ENCODE measurements at places on chromosomes 2 and 18.

GRCh38 chr18:58698701-58699193, 27.5 kb downstream of the MALT1 start:
- DNase-seq, result no peak

- DNase-seq, result peak; percentile 81
Observed at GRCh38 chr2:120223034-120223912, at the start of gene TMEM185B. TMEM185B (minus strand) TSS chr2:120223400; CDS start chr2:120222976, 424 bp downstream.

- no peak for DNase-seq
Observed at GRCh38 chr2:15337996-15338666, 223.0 kb downstream of the NBAS start.

DNA sequence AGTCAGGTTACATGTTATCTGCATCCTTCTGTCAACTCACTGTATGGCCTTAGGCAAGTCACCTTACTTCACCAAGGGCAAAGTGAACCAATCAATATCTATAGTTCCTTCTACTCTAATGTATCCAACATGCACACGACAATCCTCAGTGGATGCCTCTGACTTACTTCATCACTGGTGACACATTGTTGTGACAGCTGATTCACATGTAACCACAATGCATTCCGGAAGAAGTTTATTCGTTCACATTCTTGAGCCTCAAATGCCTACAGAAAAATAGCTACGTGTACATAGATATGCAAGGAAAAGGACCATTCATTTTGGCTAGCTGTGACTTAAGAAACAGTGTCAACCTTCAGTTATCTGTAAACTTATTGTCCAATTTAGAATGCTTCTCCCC, 26.3 kb upstream of the EPG5 start:
- no peak for DNase-seq

DNA sequence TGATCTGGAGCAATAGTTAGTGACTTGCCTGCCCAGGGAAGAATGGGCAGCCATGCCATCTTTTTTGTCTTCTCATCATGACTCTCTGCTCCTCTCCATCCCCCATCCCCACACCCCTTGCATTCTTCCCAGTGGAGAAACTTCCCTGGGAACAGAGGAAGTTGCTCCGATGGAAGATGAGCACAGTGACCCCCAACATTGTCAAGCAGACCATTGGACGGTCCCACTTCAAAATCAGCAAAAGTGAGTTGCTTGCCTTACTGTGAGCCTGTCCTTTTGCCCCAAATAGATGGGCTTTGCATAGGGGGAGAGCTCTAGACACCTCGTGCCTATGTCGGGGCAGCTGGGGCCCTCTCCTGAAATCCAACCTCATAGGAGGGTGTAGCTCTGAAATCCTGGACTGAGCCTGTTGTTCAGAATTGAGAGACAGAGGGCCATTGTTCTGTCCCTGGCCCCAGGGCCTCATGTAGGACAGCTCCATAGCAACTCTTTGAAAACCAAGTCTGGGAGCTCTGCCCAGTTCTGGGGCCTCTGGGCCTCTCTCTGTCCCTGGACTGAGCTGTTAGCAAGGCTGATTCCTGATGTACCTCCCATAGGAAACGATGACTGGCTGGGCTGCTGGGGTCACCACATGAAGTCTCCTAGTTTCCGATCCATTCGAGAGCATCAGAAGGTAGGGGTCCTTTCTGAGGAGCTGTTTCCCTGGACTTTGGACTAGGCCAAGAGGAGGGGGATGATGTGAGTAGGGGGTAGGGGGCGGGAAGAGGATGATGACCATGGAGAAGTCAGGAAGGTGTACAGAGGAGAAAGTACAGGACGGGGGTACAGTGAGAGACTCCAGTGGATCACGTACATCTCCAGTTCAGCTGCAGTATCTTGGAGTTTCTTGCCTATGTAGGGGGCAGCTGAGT, 35.2 kb downstream of the TTLL4 start:
- DNase-seq, result no peak

- DNase-seq, result no peak
Observed at GRCh38 chr18:8391068-8391467, 218.2 kb upstream of the RAB12 start.

DNA sequence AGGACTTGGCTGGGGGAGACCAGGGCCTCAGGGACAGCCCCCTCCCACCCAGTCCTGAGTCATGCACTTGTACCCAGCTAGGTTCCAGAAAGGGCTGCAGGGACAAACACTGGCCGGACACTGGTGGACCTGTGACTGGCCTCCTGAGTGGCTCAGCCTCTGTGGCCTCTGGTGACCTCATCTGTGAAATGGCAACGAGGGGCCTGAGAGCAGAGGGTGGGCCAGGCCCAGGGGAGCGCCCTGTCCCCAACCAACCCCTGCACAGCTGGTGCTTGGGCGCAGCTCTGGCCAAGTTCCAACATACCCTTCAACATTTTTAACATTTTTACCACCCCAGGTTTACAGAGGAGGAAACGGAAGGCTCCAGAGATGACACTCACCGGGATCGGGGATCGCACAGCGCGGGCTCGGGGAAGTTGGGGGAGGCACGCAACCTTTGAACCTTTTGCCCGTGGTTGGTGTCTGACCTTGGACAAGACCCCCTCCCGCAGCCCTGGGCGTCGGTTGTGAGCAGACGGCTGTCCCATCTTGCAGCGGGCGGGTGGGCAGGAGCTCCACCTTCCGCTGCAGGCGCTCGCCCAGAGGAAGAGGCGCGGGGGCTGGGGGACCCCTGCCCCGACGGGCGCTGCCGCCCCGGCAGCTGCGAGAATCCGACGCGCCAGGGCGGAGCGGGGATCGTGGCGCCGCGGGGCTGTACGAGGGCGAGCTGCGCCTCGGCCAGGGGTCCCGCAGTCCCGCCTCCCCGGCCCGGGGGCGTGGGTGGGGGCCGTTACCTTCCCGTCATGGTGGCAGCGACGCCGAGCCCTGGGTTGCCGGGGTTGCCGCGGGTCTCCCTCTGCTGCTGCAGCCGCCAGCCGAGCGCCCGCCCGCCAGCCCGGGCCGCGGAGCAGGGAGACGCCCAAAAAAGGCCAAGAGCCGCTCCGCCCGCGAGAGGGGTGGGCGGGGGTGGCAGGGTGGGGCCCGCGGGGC, 805 bp downstream of the LIMS2 start:
- DNase-seq, result no peak

DNA sequence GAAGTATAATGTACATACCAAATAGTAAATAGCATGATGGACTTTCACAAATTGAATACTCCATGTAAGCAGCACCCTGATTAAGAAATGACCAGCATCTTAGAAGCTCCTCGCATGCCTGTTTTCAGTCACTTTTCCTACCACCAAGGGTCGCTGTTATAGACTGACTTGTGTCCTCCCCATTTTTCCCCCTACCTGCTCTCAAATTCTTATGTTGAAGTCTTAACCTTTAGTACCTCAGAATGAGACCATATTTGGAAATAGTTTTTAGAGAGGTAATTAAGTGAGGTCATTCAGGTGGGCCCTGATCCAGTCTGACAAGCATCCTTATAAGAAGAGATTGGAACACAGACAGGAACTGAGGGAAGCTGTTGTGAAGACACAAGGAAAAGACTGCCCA, 125.9 kb downstream of the LYPD6 start:
- DNase-seq, result no peak

GRCh38 chr2:191230174-191230573, 15.0 kb upstream of the MYO1B start:
- DNase-seq, result no peak
